ENCODE measurements at places on chromosomes 16 and 17.

DNA sequence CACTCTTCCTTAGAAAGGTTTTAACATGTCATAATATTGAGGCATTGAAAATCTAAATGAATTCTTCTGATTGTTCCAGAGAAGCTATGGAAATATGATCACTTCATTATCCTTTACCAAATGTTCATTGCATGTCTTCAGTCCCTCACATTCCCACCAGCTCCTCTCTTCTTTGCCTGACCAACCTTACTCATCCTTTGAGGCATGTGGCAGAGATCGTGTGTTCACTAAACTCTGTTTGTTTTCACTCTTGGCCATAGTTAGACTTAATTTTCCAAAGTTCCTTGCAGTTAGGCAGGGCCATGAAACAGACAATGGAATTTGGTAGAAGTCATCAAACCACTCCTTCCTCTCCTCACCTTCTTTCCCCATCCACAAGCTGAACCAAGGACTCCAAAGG, 266.5 kb upstream of the HSBP1 start:
- no peak for DNase-seq

DNA sequence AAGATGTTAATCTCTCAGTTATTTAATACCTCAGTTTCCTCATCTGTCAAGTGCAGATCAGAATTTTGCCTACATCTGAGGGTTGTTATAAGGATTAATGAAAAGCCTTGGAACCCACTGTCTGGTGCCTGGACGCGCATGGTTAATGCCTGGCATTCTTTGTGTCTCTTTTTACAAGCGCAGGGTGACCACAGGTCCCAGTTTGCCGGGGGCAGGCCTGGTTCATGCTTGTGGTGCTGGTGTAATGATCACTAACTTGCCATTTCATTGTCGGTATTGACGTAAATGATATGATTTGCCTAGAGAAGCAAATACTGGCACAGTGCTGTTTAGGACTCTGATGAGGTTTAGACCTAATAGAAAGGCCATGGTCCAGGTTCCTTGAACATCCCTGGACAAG, 23.1 kb downstream of the MRC2 start:
- no peak for DNase-seq

- no peak for DNase-seq
Measured at GRCh38 chr16:72108353-72109102, 14.9 kb downstream of the DHX38 start.

- no peak for DNase-seq
Measured at GRCh38 chr16:50462793-50463507, 85.2 kb upstream of the NKD1 start.
